ENCODE measurements at places on chromosomes 2 and 18.

DNA sequence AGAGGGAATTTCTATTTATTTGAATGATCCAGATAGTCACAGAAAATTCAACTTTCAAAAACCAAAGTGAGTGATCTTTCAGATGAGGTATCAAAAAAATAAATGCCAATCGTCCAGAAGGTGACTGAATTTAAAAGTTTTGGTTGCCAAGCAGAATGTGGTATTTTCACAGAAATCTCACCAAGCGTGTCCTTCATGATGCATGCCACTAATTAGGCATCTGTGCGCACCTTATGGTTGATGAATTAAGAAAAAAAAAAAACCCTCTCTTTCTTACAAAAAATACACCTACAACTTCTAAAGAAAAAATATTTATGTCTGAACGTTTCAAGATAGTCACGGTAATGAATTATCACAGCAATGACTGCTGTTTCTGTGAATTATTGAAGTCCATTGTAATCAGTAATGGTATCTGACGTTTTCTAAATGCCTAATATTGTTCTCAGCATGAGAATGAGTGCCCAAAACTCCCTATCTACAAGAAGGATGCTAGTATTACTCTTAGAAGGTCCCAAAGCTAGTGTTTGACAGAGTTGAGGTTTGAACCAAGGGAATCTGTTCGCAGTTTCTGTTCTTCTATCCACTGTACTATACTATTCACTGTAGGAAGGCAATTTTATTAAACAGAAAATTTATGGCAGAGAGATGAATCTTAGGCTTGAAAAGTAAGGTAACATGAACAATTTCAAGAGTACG, 219.6 kb upstream of the NETO1 start:
- no peak for DNase-seq

- no peak for DNase-seq
Measured at GRCh38 chr18:74897971-74898657, 300.4 kb downstream of the ZNF407 start.

DNA sequence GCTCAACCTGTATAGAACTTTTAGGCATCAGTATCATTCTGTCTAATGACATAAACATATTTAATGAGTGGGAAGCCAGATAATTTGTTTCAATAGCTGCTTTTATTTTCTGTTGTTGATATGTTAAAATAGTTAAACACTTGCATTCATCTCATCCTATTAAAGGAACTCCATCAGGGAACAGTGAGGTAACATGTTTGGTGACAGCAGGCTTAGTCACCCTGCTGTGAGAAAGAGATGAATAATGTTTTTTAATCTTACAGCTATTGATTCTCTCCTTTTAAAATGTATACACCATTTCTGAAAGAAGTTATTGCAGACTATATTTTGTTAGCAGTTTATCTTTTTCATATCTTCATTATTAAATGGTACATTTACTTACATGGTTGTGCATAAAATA, 123.3 kb upstream of the CWC22 start:
- no peak for DNase-seq

DNA sequence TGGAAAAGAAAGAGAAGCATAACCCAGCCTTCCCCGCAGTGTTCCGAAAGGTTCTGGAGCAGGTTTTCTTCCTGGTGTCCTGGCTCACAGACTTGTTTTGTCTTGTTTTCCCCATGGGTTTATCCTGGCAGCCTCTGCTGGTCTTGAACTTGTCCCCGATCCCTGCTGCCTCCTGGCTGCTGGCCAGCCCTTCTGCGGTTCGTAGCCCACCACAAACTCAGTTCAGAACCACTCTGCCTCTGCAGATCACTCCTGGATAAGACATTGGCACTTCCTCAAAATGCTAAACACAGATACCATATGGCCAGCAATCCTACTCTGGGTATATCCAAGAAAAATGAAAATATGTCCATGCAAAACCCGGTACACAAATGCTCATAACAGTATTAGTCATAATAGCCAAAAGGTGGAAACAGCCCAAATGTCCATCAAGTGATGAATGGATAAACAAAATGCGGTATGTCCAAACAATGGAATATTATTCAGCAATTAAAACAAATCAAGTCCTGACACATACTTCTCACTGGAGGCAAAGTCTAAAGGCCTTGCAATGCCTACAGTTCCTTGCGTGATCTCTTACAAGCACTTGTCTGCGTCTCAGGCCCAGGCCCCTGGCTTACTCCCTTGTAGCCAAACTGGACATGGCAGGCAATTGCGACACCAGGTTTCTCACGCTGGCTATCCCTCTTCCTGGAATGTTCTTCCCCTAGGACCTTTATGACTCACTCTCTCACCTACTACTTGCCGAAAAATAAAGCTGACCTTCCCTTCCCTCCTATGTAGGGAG, 28.0 kb upstream of the ARHGEF4 start:
- no peak for DNase-seq

DNA sequence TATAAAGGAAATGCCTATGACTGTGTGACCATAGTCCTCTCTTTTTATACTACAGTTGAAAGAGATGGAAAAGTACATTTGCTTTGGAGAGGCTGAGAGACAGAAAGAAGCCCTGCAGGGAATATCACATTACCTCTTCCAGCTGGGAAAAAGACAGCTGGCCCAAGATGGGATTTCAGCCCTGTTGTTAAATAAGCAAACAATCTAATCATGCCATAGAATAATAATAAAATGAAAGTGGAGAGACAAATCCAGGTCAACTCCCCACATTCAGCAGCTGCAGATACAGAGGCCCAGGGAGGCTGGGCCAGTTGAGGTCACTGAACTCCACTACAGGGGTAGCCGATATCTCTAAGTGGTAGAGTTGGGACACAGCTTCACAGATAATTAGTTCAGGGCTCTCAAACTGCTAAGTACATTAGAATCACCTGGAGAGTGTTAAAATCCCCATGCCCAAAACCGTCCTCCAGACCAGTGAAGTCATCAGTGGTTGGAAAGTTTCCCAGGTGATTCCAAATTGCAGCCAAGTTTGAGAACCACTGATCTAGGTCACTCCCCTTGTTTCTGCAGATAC, 81.9 kb downstream of the MOGAT1 start:
- peak; percentile 85 for DNase-seq

- DNase-seq = no peak
Measured at GRCh38 chr2:201852878-201853415, 46.6 kb downstream of the CDK15 start.

DNA sequence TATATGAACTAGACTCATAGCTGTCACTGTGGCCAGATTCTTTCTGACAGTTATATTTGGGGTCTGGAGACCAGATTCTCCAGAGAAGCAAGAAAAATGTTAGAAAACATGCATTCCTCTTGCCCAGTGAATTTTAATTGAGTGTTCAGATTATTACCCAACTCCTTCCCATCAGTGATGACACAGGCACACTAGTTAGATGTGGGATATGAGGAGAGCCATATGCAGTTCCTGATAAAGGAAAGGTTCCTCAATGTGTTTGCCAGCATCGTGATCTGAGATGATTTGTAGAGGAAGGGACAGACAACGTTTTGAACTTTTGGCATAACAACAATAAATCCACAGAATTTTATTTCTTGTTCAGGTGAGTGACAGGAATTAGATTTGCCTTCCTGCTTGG, 308.6 kb downstream of the PIEZO2 start:
- no peak for DNase-seq

DNA sequence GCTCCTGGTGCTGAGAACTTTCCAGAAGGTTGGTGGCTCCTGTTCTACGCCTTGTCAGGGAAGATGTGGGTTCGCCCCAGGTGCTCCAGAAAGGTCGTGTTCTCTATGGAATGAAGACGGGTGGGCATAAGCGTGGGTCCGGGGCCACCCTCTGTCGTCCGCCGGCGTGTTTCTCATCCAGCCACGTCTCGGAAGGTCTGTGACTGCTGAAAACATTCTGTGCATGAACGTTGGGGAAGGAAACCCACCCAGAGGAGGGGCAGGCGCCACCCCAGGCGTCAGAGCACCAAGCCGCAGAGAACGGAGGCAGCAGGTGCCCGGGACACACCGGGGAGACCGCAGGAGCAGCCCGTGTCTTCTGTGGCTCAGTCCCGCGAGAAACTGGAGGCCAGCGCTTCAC, 118.2 kb downstream of the RTP5 start:
- DNase-seq = no peak

- DNase-seq = no peak
Measured at GRCh38 chr18:63831080-63831788, 56.0 kb downstream of the SERPINB7 start.

GRCh38 chr2:88184762-88185161, 14.6 kb downstream of the THNSL2 start:
- no peak for DNase-seq

DNA sequence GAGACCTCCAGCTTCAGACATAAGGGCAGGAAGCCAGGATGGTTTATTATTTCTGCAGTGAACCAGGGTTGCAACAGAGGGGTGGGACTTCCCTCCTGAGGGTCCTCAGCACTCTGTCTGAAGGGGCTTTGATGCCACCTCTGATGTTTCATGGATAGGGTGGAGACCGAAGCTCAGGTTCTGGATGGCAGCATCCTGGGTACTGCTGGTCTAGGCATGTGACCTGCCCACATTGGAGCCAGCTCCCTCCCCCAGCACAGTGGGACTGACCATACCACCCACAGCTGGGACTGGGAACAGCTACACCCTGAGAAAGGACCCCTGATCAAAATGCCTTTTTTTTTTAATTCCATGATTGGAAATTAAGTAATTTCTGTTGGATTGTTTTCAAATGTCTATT, 355.2 kb downstream of the ZNF516 start:
- no peak for DNase-seq

- no peak for DNase-seq
Measured at GRCh38 chr2:228479014-228479413, 297.5 kb upstream of the SPHKAP start.

DNA sequence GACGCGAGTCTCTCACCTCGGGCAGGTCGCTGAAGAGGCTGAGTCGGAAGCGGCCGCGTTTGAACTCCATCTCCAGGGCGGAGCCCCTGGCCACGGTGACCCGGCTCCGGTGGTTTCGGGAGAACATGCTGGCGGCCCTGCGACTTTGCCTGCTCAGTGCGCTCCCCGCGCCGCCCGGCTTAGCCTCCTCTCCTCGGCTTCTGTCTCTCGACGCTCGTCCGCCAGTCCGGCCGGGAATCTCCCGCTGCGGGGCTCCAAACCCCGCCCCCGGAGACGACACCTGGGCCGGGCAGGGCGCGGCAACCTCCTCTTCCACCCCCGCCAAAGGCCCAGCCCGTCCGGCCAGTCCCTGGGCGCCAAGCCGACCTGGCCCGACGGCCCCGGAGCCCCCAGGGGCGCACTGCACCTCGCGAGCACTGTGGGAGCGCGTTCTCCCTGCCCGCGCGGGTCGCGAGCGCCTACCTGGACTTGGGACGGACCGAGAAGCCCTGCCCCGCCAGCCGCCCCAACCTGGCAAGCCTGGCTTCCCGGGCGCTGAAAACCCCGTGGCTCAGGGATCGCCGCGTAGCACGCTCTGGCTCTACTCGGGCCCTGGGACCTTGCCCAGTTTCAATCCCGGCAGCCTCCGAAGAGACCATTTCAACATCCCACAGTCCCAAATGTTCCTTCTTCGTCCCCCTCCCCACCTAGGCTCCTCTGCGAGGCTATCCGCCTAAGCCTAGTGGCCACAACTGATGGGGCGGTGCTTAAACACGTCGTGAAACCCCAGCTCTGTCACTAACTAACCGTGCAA, at the start of gene RTKN:
RTKN (minus strand) TSS at position 248 of the 793 bp plus-strand sequence; CDS start at position 127, 121 bp downstream.
- DNase-seq = no peak

GRCh38 chr2:112793449-112793978, 9.2 kb upstream of the IL1A start:
- DNase-seq = no peak

DNA sequence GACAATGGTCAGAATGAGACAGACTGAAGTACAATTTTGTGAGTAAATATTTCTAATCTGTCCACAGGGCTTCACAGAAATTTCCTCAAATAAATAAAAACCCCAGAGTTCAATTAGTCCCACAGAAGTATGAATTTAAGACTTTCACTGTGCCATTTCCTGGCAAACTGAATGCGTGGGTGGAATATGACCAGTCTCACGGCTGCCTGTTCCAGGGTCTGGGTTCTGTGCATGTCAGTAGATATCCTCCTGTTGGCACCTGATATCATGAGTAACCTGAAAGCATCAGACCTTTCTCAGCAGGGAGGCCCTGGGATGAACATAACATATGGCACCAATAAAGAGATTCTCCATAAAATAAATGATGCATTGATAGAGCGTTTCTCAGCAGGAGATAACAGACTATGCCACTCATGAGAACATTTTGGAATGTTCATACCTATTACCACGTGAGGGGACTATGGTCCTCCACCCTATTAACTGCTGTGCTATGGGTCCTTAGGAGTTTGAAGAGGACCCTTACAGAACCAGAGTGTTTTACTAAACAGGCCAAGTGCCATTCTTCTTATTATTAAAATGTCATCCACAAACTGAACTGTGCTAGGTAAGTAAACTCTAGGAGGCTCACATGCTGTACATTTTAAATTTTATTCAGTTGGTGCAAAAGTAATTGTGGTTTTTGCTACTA, 10.6 kb upstream of the MALL start:
- DNase-seq = no peak

DNA sequence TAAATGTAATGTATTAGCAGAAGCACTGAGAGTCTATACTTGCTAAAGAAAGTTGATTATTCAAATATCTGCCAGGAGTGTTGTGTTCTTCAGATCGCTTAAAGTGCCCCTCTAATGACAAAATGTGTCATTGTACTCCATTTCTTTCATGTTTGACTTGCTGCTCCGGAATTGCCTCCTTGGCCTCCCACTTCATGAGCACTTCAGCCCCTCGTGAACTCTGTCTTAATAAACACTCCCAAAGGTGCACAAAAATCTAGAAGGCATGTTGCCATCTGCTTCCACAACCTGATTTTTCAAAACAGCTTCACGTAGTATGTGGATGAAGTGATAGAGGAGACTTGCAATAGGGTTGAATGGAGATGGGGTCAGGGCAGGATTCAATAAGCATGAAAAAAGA, 396.1 kb downstream of the TDRD15 start:
- DNase-seq = no peak

DNA sequence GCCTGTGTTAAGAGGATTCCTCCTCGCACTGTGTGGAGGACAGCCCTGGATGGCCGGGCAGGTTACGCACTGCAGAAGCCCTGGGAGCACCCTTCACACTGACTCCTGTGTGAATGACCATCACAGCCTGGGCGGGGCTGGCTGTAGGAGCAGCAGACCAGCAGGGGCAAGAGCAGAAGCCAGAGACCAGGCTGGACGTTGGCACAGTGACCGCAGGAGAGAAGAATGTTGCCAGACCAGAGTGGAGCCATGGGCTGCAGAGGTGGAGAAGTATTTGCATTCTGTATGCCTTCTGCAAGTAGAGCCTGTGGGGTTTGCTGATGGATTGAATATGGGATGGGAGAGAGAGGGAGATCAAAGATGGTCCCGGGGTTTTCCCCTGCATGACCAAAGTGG, 23.1 kb downstream of the LRRFIP1 start:
- no peak for DNase-seq

- no peak for DNase-seq
Measured at GRCh38 chr18:77082316-77082955, 50.1 kb downstream of the MBP start.

DNA sequence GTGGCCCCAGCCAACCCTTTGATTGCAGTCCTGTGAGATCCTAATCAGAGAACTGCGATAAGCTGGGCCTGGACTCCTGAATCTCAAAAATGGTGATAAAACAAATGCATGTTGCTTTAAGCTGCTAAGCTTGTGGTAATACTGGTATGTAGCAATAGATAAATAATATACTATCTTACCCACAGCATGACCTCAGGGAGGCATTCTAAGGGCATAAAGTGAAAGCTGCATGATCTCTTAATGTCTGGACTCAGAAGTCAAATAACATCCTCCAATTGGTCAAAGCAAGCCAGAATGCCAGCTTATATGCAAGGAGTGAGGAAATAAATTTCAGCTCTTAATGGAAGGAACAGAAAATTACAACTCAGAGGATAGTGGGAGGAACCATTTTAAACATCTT, 246.1 kb downstream of the FSIP2 start:
- DNase-seq = no peak
